MV-4-11 (cell line): ENCODE measurements at places on chromosomes 5 and 9.

GRCh38 chr5:78757269-78758053 lies 108.9 kb upstream of the LHFPL2 start:
- DNase-seq, result peak; percentile 87

DNA sequence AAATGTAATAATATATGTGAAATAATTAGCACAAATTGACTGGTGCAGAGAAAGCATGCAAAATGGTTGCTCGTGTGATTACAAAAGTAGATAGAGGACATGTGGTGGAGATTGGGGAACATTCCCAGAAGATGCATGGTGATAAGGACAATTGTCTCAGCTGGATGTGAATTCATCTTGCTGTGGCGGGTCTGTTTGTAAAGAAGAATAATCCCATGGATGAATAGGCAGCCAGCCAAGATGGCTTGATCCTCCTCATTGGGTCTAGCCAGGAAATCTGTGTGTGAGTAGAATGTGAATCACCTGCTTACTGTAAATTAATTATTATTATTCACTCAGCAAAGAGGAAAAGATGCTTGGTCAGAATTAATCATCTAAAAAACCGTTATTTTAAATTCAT lies 12.6 kb upstream of the DPYSL3 start:
- no peak for DNase-seq

- DNase-seq, result no peak
These were observed 204.5 kb downstream of the CWC27 start for GRCh38 chr5:64973215-64973614.

DNA sequence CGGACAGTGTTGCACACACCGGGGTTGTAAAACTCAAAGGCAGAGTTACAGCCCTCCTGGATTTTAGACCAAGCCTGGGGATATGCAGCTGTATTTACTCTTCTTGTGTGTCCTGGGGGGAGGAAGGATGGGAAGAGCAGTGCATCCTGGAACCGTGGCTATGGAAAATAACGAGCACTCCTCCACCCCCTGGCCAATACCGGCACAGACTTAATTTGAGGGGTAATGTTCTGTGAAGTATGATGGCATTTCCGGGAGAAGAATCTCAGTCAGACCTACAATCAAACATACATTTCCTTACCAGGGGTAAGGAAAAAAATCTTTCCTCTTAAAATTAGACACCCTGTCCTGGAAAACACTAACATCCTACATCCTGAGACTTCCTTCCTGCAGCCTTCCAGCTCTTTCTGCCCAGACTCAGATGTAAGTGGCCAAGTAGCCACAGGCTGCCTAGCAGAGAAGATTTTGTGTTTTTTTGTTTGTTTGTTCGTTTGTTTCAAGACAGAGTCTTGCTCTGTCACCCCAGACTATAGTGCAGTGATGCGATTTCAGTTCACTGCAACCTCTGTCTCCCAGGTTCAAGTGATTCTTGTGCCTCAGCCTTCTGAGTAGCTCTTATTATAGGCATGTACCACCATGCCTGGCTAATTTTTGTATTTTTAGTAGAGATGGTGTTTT lies 11.0 kb upstream of the ERMP1 start:
- DNase-seq, result no peak

DNA sequence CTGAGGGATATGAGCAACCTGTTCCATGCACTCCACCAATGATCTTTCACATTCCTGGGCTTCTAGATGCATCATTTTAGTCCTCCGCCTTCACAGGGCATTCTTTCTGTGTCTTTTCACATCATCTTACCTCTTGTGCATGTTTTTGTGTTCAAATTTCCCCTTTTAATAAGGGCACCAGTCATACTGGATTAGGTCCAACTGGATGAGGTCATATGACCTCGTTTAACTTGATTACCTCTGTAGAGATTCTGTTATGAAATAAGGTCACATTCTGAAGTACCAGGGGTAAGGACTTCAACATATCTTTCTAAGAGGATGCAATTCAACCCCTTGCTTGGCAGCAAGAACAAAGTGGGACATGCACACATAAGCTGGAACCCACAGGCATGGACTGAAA lies 335.3 kb upstream of the TLE4 start:
- DNase-seq, result no peak

DNA sequence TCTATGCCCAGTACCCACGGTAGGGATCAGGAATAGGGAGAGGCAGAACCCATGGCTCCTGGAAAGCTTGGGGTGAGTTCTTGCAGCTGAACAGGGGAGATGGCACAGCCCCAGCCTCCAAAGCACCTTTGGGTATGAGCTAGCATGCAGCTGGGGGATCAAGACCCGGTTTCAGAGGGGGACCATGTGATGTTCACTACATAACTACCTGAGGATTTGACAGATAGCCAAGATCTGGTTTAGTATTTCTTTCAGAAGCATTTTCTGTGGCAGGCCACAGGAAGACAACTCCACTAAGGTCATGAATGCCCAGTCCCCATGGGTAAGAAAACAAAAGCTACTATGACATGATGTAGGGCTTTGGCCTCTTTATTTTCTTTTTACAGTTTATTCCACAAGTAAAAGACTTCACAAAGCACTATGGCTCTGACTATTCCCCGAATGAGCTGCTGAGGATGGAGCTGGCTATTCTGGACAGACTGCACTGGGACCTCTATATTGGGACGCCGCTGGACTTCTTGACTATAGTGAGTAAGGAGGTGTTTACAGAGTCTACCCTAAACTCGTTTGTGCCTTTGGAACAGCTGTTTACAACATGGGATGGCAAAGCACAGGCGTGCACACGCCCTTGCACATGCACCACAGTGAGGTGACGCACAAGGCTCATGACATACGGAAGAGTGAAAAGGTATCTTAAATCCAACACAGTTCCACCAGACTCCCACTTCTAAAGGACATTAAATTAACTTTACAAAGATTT lies 3.4 kb downstream of the CCNI2 start:
- no peak for DNase-seq

DNA sequence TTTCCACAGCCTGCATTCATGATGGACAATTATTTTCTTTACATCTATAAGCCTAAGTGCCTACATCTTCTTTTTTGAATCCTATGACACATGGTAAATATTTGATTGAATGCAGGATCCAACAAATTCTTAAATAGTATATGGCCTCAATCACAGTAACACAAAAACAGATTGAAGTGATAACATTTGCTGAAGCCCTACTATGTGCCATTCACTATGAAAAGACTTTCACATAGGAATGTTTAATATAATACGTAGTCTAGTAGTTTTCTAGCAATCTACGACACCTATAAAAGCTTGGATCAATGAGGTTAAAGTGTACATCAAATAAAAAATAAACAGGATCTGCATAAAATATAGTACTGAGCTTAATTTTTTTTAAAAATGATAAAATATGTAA lies 231.0 kb downstream of the AP3B1 start:
- DNase-seq, result no peak

GRCh38 chr5:37323607-37324006 lies 47.3 kb downstream of the NUP155 start:
- peak; percentile 58 for DNase-seq

DNA sequence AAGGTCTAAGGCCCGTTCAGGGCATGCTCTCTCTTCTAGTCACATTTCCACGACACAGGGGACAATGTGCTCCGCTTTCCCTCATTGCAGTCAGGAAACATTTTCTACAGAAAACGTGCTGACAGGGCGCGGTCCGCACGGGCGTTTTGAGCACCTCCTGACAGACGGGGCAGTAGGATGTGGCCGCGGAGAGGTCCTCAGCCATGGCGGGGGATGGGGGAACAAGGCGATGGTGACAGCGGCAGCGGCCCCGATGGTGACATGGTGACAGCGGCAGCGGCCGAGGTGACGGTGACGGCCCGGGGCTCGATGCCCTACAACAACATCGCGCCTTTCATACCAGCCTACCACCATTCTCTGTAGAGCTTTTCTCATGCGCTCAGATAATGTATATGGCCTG lies 4.1 kb downstream of the PLPP1 start:
- no peak for DNase-seq

- DNase-seq, result no peak
These were observed 297.2 kb downstream of the DRD1 start for GRCh38 chr5:175146733-175147132.

DNA sequence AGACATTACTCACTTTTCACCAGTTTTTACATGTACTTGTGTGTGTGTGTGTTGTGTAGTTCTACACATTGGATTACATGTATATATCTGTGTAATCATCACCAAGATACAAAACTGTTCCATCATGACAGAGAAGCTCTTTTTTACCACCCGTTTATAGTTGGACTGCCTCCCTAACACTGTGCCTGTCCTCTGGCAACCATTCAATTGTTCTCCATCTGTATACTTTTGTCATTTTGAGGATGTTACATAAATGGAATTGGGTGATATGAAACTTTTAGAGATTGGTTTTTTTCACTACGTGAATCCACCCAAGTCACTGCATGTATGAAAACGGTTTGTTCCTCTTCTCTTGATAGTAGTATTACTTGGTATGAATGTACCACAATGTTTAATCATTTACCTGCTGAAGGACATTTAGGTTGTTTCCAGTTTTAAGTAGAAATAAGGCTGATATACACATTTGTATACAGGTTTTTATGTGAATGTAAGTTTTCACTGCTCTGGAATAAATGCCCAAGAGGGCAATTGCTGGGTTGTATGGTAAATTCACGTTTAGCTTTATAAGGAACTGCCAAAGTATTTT lies 126.2 kb downstream of the MAPKAP1 start:
- DNase-seq, result no peak

GRCh38 chr5:133241179-133242092 lies 189.6 kb downstream of the HSPA4 start:
- peak; percentile 64 for DNase-seq

- DNase-seq, result peak; percentile 80
These were observed 29.1 kb downstream of the MTX3 start for GRCh38 chr5:79961716-79962574.

- no peak for DNase-seq
These were observed 53.9 kb downstream of the AK8 start for GRCh38 chr9:132824151-132824550.

- no peak for DNase-seq
These were observed 35.5 kb upstream of the ELL2 start for GRCh38 chr5:95996904-95997723.

GRCh38 chr9:15837079-15837679 lies 284.3 kb downstream of the CCDC171 start:
- DNase-seq, result peak; percentile 19

DNA sequence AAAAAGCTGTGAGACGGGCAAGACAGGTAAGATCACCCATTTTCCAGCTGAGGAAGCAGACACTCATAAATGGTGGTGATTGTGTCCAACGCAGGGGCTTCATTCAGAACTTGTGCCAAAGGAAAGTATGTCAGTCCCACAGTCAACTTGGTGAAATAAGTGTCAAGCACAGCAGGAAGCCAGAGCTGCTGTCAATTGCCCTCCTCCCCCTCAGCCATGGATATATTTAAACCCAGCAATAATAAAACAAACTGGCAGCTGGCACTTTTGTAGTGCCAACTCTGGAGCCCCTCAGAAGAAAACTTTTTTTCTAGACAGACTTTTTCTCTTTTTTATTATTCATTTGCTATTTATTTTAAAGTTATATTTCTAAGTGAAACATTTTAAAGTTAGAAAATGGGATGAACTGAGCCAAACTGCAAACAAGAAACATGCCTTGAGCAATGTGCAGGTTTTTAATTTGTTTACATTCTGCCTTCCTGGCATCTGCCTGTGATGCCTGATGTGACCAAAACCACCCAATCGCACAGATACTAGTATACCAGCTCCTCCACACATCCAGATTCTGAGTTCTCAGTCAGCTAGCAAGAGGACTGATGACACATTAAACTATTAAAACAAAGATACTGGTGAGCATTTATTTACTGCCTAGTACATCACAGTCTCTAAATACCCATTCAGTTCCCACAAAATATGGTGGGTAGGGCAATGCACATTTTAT lies 17.0 kb downstream of the DMAC1 start:
- DNase-seq, result no peak

GRCh38 chr9:81461196-81461595 lies 228.2 kb downstream of the TLE1 start:
- DNase-seq, result peak; percentile 59

- no peak for DNase-seq
These were observed 167.2 kb downstream of the CACNA1B start for GRCh38 chr9:138044485-138045383.

DNA sequence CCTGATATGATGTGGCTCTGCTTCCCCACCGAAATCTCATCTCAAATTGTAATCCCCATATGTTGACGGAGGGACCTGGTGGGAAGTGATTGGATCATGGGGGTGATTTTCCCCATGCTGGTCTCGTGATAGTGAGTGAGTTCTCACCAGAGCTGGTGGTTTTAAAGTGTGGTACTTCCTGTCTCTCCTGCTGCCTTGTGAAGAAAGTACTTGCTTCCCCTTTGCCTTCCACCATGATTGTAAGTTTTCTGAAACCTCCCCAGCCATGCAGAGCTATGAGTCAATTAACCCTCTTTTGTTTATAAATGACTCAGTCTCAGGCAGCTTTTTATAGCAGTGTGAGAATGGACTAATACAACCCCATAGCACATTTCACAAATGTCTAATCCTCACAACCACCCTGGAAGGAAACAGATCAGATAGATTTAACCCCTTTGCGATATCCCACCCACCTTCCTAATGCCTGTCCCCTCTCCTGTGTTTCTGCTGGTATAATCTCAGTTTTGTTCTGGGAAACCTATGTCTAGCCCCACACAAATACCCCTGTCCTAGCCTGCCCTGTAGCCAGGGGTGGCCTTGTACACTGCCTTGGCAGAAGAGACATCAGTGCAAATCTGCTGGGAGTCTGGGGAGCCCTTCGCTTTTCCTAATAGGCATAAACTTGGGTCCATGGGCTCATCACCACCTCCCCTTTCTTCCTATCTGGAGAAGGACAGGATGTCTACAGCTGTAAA lies 157.0 kb upstream of the RAI14 start:
- peak; percentile 97 for DNase-seq

DNA sequence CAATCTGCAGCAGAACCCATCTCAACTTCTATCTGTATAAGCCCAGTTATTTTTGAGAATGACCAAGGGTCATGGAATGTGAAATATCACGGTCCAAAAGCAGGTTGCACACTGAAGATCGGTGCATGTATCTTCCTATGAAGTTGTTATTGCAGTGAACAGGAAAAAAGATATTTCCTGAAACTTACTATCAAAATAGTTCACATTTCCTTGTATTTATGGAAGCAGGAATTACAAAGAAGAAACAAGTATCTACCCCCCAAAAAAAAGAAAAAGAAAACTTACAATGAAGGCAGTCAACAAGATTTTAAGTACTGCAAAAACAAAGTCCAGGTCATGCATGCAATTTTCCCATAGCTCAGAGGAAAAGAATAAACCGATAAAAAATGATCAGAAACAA lies 70.0 kb downstream of the MPDZ start:
- no peak for DNase-seq

- peak; percentile 86 for DNase-seq
These were observed 31.1 kb downstream of the TUT7 start for GRCh38 chr9:86322973-86323644.

- no peak for DNase-seq
These were observed 166.8 kb downstream of the MUSK start for GRCh38 chr9:110835404-110835803.

- no peak for DNase-seq
These were observed 46.9 kb upstream of the SYNPO start for GRCh38 chr5:150593593-150593992.
